ENCODE measurements at places on chromosomes 12 and 14.

GRCh38 chr14:97311411-97311810 is 514.2 kb downstream of the VRK1 start:
- DNase-seq: no peak

- DNase-seq: peak; percentile 82
These were observed 192.6 kb upstream of the BCL2L14 start for GRCh38 chr12:11877869-11878780.

DNA sequence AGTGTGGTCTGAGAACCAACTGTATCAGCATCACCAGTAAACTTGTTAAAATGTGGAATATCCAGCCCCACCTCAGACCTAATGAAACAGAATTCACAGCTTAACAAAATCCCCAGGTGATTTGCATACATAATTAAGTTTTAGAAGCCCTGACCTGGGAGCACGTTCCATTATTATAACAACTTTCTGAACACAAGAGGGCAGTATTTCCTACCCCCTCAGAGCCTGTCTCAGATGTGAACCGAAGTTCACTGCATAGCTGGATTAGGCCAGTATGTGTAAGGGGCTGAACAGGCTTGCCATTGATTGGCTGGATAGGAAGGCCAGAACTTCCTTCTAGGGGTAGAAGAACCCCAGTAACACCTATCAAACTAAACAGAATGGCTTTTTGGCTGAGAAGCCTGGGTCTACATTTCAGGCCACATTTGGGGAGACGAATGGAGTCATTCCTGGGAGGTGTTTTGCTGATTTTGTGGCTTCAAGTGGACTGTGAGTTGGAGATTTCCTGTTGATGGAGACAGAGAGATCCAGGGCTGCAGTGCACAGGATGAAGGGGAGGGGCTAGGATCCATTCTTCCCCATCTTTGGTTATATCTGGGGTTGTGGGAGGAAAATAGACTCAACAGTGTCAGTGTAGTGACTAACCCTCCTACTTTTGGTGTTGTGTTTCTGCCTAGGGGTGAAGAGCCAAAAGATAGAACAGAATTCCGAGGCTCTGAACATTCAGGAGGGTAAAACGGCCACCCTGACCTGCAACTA is 94.7 kb upstream of the OR4E1 start:
- DNase-seq: no peak

DNA sequence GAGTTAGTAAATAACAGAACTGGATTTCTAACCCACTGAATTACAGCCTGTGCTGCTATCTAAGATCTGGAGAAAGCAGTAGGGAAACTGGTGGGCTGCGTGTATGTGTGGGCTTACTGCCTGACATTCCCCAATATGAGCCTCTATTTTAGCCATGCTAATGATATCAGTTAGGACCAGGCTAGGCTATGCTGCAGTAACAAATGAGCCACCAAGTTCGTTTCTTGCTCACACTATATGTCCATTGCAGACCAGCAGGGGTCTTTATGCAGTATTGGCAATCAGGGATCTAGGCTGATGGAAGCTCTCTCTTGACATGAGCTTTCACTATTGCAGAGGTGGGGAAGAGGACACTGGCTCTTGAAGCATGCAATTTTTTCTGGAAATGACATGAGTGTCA is 40.4 kb downstream of the FOS start:
- DNase-seq: no peak

- DNase-seq: no peak
These were observed 574 bp downstream of the GLRX5 start for GRCh38 chr14:95535226-95536021.

DNA sequence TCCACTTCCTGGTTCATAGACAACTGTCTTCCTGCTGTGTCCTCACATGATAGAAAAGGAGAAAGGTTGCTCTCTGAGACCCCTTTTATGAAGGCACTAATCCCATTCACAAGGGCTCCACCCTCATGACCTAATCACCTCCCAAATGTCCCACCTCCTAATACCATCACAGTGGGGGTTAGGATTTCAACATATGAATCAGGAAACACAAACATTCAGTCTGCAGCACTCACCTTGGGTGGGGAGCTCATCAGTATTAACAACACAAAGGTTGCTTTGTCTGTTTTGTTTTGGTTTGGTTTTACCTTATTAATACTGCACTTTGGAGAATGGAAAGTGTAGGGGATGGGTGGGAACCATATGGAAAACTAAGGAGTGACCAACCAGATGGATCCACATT is 10.5 kb upstream of the SMCO2 start:
- no peak for DNase-seq

DNA sequence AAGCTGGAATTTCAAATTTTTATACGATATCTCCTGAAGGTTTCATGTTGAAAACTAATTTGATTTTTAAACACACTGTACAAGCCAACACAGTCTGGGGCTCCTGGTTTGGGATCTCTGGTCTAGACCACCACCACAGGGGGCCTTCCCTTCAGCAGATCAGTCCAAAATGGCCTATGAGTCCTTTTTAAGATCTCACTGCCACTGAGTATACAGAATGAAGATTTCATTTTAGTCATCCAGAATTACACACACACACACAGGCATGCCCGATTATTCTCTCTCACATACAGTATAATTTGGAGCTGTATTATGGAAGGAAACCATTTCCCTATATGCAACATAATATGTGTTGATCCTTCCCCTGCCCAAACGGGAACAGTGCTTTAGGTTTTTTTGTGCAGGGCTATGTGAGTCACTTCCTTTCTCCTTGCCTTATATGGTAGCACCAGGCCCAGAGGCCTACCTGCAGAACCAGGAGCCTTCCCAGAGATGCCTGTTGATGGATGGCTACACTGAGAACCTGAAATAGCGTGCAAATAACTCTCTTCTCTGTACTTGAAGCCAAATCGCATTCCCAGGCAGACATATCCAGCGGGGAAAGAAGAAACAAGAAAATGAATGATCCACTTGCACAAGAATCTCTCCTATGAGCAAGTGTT is 28.1 kb upstream of the WNK1 start:
- DNase-seq: no peak

- no peak for DNase-seq
These were observed 3.6 kb downstream of the MRPL51 start for GRCh38 chr12:6489449-6489848.

GRCh38 chr12:58920102-58920960 is at the start of gene LRIG3:
LRIG3 (minus strand) TSS chr12:58920504; CDS start chr12:58920235, 269 bp downstream.
- peak; percentile 90 for DNase-seq

GRCh38 chr14:62029569-62029924 is 267.3 kb downstream of the SNAPC1 start:
- no peak for DNase-seq

- no peak for DNase-seq
These were observed 276.5 kb upstream of the PLEKHG7 start for GRCh38 chr12:92426332-92426731.

GRCh38 chr14:94164685-94165431 is 9.3 kb upstream of the PPP4R4 start:
- DNase-seq: no peak
